ENCODE measurements at places on chromosomes 2 and 18.

- no peak for DNase-seq
These were observed 139.9 kb upstream of the MAPRE2 start for GRCh38 chr18:34901299-34901698.

DNA sequence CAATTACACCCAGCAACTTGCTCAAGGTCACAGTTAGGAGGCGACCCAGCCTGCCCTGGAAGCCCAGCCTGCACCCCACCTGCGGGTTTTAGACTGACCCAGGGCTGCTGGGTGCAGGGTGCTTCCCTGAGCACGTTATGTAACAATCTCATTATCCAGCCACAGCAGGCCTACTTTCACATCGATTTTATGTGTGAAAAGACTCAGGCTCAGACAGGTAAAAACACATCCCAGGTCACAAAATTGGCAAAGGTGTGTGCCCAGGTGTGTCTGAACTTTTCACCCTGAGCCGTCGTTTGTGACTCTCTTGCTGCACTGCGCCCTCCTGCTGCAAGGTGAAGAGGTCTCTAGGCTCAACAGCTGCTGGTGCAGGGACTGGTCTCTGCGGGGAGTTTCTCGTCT is 668.2 kb upstream of the HS6ST1 start:
- DNase-seq, result no peak

- DNase-seq, result no peak
These were observed 457.5 kb upstream of the FANCL start for GRCh38 chr2:58698620-58699019.

DNA sequence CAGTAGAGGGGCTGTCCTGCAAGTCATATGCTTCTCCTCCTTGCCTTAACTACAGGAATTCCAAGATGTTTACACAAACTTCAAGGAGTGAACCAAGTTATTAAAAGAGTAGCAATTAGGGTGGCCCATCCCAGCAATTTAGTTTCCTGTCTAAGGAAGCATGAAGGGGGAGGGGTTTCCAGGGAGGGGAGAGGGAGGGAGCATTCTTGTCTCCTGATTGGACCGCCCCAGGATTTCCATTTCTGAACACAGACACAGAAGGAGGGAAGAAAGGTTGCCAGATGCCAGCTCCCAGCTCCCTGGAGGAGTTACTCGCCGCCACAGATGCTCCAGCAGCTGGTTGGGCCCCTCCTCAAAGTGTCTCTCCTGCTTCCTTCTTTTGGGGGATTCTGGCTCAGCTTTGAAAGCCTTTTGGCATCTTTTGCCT is 107.6 kb downstream of the TRIB2 start:
- no peak for DNase-seq

- no peak for DNase-seq
These were observed 13.7 kb upstream of the RALB start for GRCh38 chr2:120238728-120239487.

- DNase-seq, result no peak
These were observed 101.0 kb downstream of the GPD2 start for GRCh38 chr2:156537141-156537540.

DNA sequence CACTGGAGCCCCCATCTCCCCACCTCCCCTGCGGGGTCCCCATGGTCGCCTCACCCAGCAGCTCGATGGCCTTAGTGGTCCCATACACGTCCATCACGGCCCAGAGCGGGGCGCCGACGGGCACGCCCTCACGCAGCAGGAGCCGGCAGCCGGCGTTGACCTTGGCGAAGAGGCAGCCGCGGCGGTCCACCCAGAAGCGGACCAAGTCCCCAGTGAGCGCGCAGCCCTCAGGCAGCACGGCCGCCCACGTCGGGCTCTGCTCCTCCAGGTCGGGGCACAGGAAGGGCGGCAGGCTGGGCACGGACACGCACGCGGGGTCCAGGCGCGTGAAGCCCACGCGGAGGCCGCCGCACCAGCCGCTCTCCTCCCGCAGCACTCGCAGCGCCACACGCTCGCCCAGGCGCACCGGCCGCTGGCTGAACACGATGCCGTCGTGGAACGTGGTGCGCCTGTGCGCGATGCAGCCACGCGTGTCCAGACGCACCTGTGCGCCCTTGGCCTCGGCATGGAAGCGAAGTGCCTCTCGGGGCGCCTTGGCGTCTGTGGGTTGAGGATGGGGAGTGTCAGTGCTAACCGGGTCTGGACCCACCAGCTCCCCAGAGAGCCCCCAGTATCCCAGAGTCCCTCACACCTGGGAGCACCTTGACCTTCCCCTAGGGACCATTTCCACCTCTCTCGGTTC is 4.6 kb downstream of the NEURL3 start:
- no peak for DNase-seq

DNA sequence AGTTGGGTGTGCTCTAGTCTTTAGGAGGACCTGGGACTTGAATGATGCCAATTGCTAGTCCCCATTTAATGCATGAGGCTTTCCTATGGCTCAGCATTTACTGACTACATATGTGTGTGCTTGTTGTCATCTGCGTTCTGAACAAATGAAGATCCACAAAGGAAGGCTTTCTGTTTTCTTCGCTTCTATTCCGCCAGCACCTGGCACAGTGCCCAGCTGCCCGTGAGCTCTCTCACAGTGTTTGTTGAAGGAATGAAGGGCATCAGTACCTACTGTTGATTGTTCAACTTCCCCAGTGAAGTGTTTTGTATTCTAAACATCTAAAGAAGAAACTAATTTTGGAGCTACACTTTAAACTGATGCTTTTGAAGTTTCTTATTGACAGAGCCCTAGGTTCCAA is 122.4 kb upstream of the LINC00305 start:
- DNase-seq, result no peak

GRCh38 chr2:162732946-162733698 is 105.4 kb downstream of the KCNH7 start:
- no peak for DNase-seq

- peak; percentile 26 for DNase-seq
These were observed 69.6 kb downstream of the EML4 start for GRCh38 chr2:42238644-42239288.
